Cardiac ventricle fibroblast (primary cell): ENCODE measurements at places on chromosomes 12 and 14. TPM values are rescaled to one million over a fixed set of nuclear protein-coding genes. Genes with fewer than 3 reads are reported as not detected.

INHBC gene
- not detected in 2 replicates for total RNA-seq

RASAL1 gene
- not detected in 2 replicates for total RNA-seq

CCDC92 gene
- 15.8 and 15.9 TPM in 2 replicates for total RNA-seq

PZP gene
- not detected in 2 replicates for total RNA-seq

ADAMTS20 gene
- not detected in 2 replicates for total RNA-seq

MYRFL gene
- 0.06 TPM in 1 of 2 replicates, not detected in the other for total RNA-seq

SERPINA12 gene
- not detected in 2 replicates for total RNA-seq

ZNF605 gene
- 6.9 and 14.0 TPM in 2 replicates for total RNA-seq

KRT5 gene
- 0.78 and 1.4 TPM in 2 replicates for total RNA-seq

ABCD4 gene
- 18.8 and 24.9 TPM in 2 replicates for total RNA-seq

CCDC197 gene
- total RNA-seq: not detected in 2 replicates

FGFR1OP2 gene
- 42.1 and 51.0 TPM in 2 replicates for total RNA-seq

CMAS gene
- total RNA-seq: 16.2 and 18.2 TPM in 2 replicates

NXPH4 gene
- 17.6 and 21.4 TPM in 2 replicates for total RNA-seq

KIF5A gene
- not detected in 2 replicates for total RNA-seq

HOXC4 gene
- 0.05 TPM in 1 of 2 replicates, not detected in the other for total RNA-seq

ACVRL1 gene
- total RNA-seq: 187 and 199 TPM in 2 replicates

CLEC4D gene
- not detected in 2 replicates for total RNA-seq

NFE2 gene
- total RNA-seq: not detected in 2 replicates

LTB4R2 gene
- 1.9 and 2.6 TPM in 2 replicates for total RNA-seq

PTPRO gene
- total RNA-seq: 0.10 TPM in 1 of 2 replicates, not detected in the other

KLRK1 gene
- not detected in 2 replicates for total RNA-seq

HOXC12 gene
- not detected in 2 replicates for total RNA-seq

DRAM1 gene
- 10.5 and 12.5 TPM in 2 replicates for total RNA-seq

MYO1A gene
- total RNA-seq: not detected in 2 replicates

C12orf60 gene
- 1.8 and 3.7 TPM in 2 replicates for total RNA-seq

BBS10 gene
- total RNA-seq: 9.1 and 10.8 TPM in 2 replicates

KRT83 gene
- not detected in 2 replicates for total RNA-seq

OR8S1 gene
- total RNA-seq: not detected in 2 replicates

NPAS3 gene
- 0.06 and 0.10 TPM in 2 replicates for total RNA-seq

SLC6A13 gene
- 0.05 TPM in 1 of 2 replicates, not detected in the other for total RNA-seq

ZC3H14 gene
- 44.1 and 46.7 TPM in 2 replicates for total RNA-seq

LTB4R gene
- 0.59 and 1.1 TPM in 2 replicates for total RNA-seq

MIP gene
- total RNA-seq: not detected in 2 replicates

PLEKHD1 gene
- 0.29 TPM in 1 of 2 replicates, not detected in the other for total RNA-seq

CLEC1A gene
- total RNA-seq: 0.25 and 2.4 TPM in 2 replicates

TMEM229B gene
- total RNA-seq: 0.69 and 1.9 TPM in 2 replicates

MMP14 gene
- 410 and 461 TPM in 2 replicates for total RNA-seq

RNASE7 gene
- total RNA-seq: not detected in 2 replicates

NR1H4 gene
- not detected in 2 replicates for total RNA-seq

HRK gene
- total RNA-seq: not detected in 2 replicates

CPM gene
- total RNA-seq: 7.2 and 8.9 TPM in 2 replicates

CABP1 gene
- 0.44 TPM in 1 of 2 replicates, not detected in the other for total RNA-seq

CHMP4A gene
- total RNA-seq: 31.4 and 43.9 TPM in 2 replicates

CLEC4C gene
- total RNA-seq: not detected in 2 replicates

SLC6A15 gene
- total RNA-seq: 2.9 and 3.2 TPM in 2 replicates

HSPB8 gene
- 10.1 and 10.9 TPM in 2 replicates for total RNA-seq

KRT71 gene
- not detected in 2 replicates for total RNA-seq

TTC9 gene
- total RNA-seq: 0.05 and 0.12 TPM in 2 replicates

SLC17A8 gene
- not detected in 2 replicates for total RNA-seq

EIF2S3B gene
- total RNA-seq: 0.25 and 0.29 TPM in 2 replicates
